ENCODE measurements at places on chromosomes 1 and 21.

GRCh38 chr21:27424601-27425000 is 457.7 kb upstream of the ADAMTS5 start:
- DNase-seq = no peak

DNA sequence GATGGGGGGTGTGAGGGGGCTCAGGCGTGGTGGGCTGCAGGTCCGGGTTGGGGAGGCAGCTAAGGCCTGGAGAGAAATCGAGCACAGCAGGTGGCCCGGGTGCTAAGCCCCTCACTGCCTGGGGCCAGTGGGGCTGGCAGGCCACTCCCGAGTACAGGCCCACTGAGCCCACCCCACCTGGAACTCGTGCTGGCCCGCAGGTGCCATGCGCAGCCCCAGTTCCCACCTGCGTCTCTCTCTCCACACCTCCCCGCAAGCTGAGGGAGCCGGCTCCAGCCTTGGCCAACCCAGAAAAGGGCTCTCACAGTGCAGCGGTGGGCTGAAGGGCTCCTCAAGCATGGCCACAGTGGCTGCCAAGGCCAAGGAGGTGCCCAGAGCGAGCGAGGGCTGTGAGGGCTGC is 1047.1 kb upstream of the ADGRL4 start:
- DNase-seq = no peak

DNA sequence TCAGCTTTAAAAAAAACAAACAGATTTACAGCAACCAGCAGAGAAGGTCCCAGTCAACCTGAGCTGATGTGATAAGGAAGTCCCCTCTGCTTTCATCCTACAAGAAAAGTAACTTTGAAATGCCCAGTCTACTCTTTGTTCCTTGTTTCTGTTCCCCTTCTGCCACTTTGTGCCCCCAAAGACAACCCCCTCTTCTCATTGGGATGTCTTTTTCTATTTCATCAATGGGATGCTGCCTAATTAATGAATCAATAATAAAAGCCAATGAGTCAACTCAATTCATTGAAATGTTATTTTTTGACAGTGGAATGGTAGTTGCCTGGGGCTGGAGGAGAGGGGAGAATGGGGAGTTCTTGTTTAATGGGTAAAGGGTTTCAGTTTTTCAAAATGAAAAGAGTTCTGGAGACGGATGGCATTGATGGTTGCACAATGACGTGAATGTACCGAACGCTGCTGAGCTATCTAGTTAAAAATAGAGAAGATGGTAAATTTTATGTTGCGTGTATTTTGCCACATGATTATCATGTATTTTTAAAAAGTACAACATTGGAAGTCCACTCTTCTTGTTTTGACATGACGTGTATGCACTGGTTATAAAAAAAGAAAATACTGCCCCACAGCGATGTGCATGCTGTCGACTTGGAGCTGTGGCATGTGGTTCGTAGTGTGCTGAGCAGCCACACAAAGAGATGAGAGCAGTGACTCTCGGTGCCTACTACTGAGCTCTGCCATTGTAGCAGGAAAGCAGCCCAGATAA is 22.4 kb upstream of the PADI2 start:
- no peak for DNase-seq

DNA sequence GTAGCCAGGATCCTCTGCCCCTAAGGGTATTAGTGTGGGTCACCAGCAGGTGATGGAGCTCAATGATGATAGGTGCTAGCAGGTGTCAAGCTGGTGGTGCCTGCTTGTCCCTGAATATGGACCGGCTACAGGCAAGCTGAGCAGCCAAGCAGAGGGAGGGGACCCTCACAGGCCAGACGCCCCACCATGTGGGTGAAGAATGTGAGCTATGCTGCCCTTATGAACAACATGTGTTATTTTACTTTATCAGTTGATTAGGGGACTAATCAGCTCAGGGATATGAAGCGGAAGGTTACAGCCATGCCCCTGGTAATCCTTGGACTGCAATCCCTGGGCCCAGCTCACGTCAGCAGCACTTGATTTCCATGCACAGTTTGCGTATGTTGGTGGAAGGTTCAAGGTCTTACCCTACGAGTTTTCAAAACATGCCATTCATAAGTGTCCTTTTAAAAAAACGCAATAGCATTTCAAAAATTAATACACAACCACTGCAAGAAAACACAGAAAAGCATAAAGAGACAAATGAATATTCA is 106.0 kb downstream of the CDC7 start:
- no peak for DNase-seq

DNA sequence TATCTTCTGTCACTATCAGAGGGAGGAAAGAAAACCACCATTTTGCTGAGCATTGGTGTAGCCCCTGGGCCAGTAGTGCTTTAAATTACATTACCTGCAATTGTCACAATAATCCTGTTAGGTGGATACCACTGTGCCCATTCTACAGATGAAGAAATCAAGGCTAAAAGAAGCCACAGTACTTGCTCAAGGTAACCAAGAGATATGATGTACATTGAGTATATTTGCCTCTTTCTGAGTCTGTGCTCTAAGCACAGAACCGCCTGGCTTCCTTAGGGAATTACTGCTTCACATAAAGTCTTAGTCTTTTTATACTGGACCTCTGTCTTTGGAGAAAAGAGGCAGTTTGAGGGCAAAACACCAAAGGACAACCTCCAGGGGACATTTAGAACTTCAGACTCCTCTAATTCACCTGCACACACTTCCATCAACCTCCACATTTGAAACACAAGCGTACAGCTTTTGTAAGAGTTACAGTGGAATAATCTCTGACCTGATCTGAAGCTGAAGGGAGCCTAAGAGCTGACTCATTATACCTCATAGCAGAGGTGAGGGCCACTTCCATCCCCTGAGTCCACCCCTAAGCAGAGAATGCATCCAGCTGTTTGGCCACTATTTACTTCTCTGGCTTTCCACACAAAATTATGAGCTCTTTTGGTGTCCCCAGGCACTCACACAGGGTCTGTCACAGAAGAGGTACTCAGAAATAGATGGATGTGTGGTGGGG is 61.8 kb downstream of the PLPP3 start:
- no peak for DNase-seq

All from esophagus squamous epithelium (tissue), 5 donors.